LHCN-M2 (cell line): ENCODE measurements at places on chromosomes 16 and 17. TPM values are rescaled to one million over a fixed set of nuclear protein-coding genes. Genes with fewer than 3 reads are reported as not detected.

DNA sequence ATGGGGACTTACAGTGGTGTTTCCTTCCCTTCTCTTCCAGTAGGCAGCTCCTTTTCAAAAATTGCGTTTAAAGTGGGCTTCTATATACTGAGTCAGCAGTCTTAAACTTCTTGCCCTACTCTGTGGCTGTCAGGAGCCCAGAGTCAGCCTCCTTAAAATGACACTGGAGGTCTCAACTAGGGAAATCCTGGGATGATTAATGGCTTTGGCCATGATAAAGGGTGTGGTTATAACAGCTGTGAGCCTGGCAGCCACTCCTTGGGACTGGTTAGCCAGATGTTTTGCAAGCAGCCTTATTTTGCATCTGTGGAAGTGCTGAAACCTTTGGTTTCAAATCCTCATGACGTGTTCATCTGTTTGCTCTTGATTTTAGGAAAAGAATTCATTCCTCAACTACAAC lies 25.0 kb downstream of the TAC4 start:
- DNase-seq, result peak; percentile 69

The CYGB gene
- total RNA-seq, result 3.3 and 3.7 TPM in 2 replicates

GRCh38 chr16:80827007-80827406 lies 22.6 kb upstream of the CDYL2 start:
- DNase-seq, result no peak

- DNase-seq, result no peak
These were observed 7.5 kb upstream of the C16orf95 start for GRCh38 chr16:87324411-87325275.

The USP7 gene
- total RNA-seq, result 29.9 and 38.8 TPM in 2 replicates

GRCh38 chr16:69113216-69113615 lies 7.8 kb downstream of the HAS3 start:
- no peak for DNase-seq
